CD4-positive, alpha-beta T cell treated with Interleukin-6 at 100 ng/mL for 8 hours (primary cell): ENCODE measurements at places on chromosomes 12 and 14.
A peak's percentile ranks its signal among the peaks of the same experiment; 100 is the strongest.

DNA sequence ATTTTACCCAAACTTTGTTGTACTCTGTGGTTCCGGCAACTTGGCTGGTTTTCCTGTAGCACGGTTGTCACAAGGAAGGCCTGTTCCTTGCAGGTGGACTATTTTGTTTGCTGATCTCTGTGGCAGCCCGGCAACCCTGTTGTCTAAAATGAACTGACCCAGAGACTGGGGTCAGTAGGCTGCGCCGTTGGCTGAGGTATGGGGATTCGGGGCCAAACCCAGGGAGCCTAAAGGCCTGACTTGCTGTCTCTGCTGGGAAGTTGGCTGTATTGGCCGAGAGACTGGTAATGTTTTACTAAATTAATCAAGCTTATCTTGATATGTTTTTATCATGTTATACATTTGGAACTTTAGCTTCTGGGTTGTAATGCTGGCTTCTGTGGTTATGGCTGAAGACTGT, 13.8 kb downstream of the SMIM41 start:
- DNase-seq, result no peak

DNA sequence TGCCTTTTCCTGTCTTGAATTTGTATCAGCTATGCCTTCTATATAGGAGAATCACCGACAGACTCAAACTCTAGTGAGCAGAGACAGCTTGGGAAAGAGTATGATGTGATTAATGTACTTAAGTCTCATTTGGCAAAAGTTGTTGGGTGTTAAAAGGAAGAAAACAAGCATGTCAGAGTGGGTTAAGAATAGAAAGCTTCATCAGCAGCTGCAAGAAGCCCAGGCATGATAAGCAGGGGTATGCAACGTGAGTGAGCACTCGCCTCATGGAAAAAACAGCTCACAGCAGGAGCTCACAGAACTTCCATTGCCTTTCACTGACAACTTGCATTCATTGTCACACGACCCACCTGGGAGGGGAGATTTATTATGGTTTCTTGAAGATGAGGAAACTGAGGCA, 35.9 kb upstream of the WNK1 start:
- no peak for DNase-seq

DNA sequence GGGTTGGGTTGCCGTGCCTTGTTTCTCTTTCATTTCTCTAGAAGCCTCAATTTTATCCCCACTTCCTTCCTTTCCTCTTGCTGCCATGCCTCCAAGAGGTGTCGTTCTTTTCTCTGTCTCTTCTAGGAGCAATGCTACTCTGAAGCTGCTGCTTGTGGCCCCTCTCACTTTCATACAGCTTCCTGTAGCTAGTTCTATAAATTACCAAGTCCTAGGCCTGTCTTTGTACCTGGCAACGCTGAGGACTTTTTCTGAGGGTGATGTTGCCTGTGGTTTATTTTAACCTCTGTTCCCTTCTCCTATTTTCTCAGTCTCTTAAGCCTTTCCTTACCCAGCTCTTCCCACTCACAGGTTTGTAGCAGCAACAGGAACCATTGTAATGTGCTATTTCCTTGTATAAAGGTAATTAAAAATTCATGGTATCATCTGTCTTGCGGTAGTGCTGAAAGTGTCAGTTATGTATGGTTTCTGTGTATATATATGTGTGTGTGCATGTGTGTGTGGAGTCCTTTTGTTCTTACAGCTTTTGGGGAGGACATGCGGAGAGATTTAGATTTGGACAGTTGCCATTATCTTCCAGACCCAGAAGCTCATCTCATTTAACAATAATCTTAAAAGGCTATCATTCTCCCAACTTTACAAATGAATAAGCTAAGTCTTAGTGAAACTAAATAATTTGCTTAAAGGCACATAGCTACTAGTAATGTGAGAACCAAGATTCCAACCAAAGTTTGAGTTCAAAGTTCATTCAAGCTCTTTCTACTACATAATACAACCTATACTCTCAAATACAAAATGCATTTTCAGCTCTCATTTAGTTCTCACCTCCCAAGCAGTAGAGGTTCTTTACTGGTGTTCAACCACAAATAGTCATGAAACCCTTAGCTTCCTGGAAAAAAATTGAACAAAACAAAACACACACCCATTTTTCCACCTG, 43.8 kb downstream of the DDHD1 start:
- peak; percentile 58 for DNase-seq

DNA sequence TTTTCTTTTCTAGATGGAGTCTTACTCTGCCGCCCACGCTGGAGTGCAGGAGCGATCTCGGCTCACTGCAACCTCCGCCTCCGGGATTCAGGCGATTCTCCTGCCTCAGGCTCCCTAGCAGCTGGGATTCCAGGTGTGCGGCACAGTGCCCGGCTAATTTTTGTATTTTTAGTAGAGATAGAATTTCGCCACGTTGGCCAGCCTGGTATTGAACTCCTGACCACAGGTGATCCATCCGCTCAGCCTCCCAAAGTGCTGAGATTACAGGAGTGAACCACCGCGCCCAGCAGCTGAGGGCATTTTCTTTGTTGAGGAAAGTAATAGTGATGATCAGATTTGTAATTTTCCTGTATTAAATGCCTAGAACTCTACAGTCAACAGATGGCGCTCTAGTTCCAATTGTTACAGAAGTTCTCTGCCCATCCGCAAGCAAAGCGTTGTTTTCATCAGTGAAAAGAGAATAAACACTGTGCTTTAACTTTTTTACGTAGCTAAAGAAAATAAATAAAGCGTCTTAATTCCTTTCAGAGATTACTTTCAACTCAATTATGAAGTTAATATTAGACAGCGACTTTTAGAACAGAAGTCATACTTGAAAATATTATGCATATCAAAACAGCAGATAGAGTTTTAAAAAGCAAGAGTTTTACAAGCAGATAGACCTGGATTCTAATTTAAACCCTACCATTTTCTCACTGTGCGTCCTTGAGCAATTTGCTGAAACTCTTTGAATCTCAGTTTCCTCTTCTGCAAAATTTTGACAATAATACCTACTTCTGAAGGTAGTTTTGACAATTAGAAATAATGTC, 335.1 kb downstream of the DUSP6 start:
- peak; percentile 52 for DNase-seq

DNA sequence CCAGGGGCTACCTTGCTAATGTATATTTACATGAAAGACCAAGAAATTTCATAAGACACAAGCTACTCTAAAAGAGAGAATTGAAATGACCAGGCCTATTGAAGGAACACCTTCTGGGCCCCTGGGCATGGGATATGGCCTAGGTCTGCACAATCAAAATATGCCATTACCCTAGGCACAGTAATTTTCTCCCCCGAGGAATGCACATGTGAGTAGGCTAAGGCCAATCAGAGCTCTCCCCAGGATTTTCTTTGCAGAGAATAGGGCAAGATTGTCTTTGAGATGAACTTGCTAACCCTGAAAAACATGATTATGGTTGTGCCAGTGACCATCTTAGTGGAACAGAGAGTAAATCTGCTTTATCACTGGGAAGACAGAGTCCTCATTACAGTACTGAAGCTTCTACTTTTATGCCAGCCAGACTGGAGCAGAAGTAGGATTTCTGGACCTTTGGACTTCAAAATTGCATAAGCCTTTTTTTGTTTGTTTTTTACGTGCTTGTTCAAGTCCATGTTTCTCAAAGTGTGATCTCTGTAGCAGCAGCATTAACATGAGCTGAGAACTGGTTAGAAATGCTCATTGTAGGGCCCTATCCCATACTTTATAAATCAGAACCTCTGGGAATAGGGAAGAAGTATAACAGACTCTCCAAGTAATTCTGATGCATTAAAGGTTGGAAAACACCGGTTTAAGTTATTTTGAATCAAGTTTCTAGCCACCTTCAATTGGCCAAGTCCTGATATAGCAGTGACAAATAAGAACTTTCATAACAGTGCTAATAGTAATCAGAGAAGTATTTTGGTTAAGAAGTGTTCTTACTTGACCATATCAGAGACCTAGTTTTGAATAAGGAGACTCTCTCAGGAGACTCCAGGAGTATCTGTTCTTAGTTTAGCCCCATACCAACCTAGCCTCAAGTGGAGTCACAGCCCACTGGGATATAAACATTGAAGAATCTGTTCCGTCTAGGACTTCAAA, 112.9 kb downstream of the LMO3 start:
- DNase-seq, result no peak

DNA sequence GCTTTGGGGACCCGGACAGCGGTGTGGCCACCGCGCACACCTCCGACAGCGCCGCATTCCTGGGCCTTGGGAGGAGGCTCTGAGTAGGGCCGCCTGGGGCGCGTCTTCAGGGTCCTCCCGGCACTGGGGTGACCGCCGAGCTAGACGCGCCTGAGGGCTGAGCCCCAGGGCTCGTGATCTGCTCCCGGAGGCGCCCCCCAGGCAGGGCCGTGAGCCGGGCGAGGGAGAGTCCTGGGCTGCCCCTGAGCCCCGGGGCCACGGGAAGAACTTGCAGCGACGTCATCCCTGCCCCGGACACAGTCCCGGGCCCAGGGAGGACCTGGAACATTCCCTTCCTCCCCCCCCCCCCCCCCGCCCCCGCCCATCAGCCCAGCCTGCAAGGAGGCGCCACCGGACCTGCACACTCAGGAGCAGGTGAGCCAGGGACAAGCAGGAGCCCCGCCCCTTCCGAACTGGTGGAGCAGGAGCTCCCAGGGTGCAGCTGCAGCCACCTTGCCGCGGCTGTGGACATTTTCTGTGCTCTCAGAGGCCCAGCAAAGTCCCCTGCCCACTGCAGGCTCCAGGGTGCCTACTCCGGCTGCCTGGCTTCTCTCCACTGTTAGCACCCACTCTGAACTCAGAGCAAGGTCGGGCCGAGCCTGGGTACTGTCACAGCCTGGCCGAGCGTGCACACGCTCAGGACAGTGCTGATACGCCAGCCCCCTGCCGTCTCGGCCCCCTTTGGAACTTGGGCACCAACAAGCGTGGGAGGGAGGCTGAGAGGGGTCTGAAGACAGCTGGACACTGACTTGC, 50.7 kb downstream of the A2M start:
- peak; percentile 2 for DNase-seq

- DNase-seq, result no peak
Observed at GRCh38 chr12:44748950-44749468, 127.1 kb downstream of the NELL2 start.

DNA sequence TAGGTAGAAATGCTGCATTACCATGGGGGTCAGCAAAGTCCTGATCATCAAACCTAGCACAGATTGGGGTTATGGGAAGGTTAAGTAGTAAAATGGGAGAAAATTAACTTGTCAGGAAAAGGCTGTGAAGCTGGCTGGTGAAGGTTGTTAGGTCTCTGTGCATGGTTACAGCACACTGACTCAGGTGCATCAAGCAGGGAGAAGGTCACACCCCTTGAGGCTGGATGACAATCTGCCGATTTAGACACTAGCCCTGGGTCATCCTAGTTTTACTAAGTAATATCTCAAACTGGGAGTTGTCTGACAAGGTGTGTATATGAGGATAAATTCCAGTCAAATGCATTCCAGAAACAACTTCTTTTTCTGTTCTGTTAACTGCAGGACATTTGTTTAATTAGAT, 271.1 kb upstream of the LRIG3 start:
- DNase-seq, result no peak

GRCh38 chr14:27390155-27390554, 792.3 kb upstream of the NOVA1 start:
- DNase-seq, result no peak

DNA sequence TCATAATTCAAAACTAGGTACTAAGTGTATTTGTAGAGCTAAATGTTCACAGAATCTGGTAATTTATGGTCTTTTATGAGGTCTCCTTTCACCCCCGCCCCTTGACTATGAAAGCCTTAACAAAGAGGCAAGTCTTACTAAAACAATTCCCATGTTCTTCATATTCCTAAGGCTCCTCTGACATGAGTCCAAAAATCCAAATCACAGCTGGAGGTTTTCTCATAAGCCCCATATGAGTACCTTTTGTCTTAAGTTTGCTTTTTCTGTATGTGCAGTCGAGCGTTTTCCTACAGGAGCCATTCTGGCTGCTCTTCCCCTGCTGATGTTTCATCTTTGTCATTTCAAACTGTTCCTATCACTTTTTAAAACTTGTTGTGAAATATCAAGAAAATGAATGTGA, 55.2 kb downstream of the SIX1 start:
- no peak for DNase-seq

DNA sequence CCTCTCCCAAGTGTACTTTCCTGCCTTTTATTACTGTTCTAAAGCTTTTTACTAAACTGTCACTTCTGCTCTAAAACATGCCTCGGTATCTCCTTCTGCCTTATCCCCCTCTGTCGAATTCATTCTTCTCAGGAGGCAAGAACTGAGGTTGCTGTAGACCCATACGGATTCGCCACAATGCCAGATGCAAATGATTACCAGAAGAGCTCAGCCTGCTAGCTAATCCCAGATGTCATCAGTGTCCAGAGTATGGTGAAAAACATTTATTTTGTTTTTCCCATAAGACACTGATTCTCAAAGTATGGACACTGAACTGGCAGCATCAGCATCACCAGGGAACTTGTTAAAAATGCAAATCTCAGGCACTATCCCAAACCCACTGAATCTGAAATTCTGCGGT, 359.3 kb downstream of the TMTC2 start:
- no peak for DNase-seq

GRCh38 chr12:28340261-28341045, 150.2 kb downstream of the CCDC91 start:
- DNase-seq, result no peak

DNA sequence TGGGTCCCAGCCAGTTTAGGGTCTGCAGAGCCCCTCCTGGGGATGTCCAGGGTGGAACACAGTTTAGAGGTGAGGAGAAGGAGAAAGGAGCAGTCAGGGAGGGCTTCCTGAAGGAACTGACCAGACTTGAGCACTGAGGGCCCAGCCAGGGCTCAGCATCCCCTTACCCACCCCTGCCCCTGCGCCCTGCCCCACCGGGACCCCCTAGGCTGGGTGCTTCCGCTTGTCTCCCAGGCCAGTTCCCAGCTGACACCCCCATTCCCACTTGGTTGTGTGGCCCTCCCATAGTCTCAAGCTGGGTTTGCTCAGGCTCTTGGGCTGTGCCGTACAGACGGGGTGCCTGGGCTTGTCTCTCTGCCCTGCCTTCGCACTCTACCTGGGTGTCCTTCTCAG, 26.3 kb upstream of the KIF26A start:
- DNase-seq, result no peak

DNA sequence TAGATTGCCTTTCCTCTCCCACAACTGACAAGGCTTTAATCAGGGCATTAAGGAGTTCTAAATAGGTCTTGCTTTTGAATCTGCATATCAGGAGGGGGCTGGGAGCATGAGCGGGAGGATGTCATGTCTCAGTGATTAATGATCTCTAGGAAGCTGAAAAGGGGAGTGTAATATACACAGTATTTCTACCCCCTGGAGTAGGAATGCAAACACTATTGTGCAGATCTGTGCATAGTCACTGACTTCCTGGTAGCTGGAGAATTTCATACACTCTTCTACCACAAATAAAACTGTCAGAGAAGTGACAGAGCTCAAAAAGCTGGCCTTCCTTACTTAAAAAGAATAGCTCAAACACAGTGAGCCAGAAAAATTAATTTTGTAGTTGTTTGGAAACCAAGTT, 65.8 kb downstream of the RIC8B start:
- DNase-seq, result no peak

- peak; percentile 71 for DNase-seq
Observed at GRCh38 chr14:68843471-68844209, 50.8 kb upstream of the ZFP36L1 start.
